Tongue (tissue), 3 donors: ENCODE measurements at places on chromosomes 6 and 20.

- no peak for DNase-seq
Measured at GRCh38 chr6:74318738-74319137, 622.7 kb downstream of the CD109 start.

- DNase-seq = peak; percentile 8
Measured at GRCh38 chr6:97361286-97361685, 78.3 kb upstream of the MMS22L start.

GRCh38 chr6:17865243-17865642, 122.2 kb downstream of the KIF13A start:
- DNase-seq = peak; percentile 64

GRCh38 chr6:53199156-53199555, 50.5 kb upstream of the GCM1 start:
- DNase-seq = no peak

- peak; percentile 18 for DNase-seq
Measured at GRCh38 chr20:19539191-19539590, 218.9 kb upstream of the RIN2 start.

- DNase-seq = no peak
Measured at GRCh38 chr6:139186692-139187091, 51.8 kb downstream of the HECA start.
